Erythroblast (primary cell): ENCODE measurements at places on chromosomes 2 and 18.

GRCh38 chr18:44579028-44579702 lies 101.5 kb upstream of the SETBP1 start:
- peak; percentile 28 for DNase-seq

- DNase-seq = no peak
Observed at GRCh38 chr2:144326825-144327224, 193.1 kb downstream of the ZEB2 start.

GRCh38 chr2:231708773-231709635 lies 679 bp downstream of the PTMA start:
- peak; percentile 88 for DNase-seq

DNA sequence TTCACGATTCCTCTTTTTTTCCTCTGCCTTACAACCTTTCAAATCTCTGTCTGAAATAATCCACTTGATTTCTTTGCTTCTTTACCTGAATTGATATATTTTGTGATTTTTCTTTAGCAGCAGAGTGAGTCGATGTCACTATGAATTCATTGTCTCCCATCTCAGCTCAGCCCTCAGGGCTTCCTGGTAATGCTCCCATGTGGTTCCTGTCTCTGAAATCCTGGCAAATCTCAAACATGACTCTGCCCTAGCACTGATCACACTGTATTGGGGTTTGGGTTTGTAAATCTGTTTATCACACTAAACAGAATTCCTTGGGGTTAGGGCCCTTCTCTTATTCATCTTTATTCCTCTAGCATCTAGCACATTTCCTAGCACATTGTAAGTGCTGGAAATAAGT lies 43.0 kb upstream of the MSTN start:
- no peak for DNase-seq

DNA sequence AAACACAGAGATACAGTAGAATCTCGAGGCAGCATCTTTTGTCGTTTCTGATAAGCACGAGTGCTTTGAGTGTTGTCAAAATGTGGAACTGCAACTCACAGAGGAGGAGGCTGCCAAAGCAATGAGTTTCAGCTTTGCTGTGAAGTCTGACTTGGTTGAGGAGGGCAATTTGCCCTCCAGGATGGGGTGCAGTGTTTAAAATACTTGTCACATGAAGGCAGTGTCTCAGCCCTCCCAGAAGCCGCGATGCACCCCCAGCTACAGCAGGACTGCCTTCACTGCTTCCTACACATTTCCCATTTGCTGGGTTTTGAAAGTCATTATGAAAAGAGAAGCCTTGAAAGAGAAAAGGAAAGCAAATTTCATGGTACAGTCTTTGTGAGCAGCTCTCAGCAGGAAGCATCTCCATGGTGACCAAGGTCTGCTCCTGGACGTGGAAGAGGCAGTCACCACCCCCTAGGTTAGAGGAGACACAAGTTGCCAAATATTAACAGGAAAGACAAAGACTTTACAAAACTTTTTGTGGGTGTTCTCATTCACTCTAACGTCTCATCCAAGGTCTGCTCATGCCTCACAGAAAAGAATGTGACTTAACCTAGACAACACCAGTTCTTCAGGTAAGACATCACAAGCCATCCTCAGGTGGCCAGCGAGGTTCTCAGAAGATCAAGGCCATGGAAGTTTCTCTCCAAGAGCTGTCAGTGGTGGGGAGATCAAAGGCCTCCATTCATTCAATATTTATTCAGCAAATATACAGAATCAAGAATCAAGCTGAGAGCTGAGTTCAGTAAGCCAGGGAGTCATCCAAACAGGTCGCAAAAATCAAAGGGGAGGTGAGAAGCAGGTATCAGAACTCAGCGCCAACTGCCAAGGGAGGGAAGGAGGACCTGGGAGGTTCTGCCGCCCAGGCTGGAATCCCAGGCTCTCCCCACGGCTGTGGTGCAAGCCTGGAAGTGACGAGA lies 476.0 kb downstream of the EIPR1 start:
- no peak for DNase-seq

DNA sequence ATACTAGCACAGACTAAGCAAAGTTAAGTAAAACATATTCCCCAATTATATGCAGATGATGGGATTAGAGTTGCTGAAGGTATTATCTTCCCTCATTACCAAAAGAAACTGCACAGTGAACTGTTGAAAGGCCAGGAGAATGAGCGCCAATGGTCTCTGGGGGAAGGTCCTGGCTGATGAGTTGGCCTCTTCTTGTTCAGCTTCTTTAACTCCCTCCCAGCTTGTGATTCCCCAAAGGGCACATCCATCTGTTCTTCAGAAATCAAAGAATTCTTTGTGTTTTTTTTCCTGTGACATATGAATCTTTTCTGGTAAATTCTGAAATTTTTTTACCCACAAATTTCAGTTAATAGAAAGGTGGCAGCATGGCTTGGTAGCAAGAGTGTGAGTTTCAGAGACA lies 667.6 kb downstream of the CNTNAP5 start:
- DNase-seq = no peak

DNA sequence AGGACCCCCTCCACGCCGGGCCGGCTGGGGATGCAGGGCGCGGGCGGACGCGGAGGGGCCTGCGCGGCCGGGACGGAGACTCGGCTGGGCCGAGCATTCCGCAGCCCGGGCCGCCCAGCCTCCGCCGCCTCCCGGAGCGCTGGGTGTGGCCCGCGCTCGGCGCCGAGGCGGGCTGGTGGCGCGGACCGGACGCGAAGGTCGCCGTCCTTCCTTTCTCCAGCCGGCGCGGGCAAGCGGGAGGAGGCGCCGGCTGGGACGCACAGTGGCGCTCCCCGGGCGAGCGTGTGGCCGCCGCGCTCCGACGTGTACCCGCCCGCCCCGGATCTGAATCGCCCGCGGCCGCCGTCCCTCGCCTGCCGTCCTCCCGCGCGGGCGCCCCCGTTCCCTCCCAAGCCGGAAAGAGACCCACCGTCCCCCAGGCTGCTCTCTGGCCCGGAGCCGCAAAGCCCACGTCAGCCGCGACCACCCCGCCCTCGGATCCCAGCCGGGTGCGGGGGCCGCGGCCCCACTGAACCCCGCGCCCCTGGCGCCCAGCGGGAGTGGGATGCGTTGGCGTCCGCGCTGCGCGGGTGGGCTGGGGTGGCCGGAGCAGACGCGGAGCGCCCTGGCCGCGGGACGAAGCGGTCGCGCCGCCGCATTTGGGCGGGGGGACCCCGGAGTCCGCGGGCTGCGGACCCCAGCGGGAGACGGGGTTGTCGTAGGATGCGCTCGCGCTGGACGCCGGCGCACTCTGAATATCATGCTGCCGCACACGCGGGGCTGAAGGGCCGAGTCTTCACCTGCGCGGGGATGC lies 634 bp downstream of the SPATS2L start:
- peak; percentile 45 for DNase-seq

DNA sequence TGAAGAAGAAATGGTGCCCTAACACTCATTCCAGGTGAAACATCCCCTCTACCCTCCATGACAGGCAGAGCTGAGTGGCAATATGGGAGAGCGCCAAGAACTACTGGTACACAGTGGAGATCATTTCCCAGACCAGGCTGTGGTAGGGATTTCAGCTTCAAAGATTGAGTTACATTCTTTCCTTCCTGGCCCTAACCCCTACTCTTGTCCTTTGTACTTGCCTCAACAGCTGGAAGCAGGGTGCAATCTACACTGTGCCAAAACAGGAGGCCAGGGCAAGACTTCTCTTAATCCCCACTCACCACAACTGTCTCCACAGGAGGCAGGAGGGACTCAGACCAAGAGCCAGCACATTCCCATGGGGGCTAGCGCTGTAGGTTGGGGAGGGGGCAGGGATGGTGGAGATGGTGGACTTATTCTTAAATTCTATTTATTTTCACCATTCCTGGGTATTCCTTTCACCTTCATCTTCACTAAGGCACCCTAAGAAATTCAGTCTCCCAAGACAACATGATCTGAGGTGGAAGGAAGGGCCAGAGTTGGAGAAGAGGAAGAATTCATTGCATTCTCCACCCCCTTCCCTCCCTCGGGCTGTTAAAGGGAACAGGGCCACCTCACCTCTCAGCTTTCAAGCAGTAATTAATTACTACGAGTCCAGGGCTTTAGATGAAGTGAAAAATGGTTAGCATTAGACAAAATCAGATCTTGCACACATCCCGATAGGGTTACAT lies 65.9 kb downstream of the AAK1 start:
- no peak for DNase-seq

GRCh38 chr2:69060938-69061501 lies 48.0 kb downstream of the ANTXR1 start:
- no peak for DNase-seq

- no peak for DNase-seq
Observed at GRCh38 chr2:152582081-152582480, 135.2 kb downstream of the PRPF40A start.

DNA sequence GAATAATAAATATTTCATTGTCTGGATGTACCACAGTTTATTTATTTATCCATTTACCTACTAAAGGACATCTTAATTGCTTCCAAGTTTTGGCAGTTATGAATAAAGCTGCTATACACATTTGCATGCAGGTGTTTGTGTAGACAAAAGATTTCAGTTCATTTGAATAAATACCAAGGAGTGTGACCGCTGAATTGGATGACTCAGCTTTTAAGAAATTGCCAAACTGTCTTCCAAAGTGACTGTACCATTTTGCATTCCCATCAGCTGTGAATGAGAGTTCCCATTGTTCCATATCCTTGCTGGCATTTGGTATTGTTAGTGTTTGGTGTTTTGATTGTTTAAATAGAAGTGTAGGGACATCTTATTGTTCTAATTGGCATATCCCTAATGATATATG lies 36.2 kb upstream of the FMNL2 start:
- DNase-seq = no peak

DNA sequence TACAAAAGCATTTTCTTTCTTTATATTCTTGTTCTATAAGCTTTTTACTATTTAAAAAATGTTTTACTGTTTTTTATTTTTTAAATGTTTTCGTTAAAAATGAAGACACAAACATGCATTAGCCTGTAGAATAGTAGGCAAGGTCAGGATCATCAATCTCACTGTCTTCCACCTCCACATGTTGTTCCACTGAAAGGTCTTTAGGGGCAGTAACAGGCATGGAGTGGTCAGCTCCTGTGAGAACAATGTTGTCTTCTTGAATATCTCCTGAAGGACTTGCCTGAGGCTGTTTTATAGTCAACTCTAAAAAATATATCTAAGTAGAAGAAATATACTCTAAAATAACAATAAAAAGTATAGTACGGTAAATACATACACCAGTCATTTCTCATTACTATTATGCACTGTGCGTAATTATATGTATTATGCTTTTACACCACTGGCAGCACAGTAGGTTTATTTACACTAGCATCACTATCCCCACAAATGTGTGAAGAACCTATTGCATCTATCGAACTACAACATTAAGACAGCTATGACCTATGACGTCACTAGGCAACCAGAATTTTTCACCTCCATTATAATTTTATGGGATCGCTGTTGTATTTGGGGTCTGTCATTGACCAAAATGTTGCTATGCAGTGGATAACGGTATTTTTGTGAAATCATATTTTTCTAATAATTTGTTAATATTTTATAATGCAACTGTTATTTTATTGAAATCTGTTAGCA lies 764.3 kb downstream of the METTL4 start:
- no peak for DNase-seq

DNA sequence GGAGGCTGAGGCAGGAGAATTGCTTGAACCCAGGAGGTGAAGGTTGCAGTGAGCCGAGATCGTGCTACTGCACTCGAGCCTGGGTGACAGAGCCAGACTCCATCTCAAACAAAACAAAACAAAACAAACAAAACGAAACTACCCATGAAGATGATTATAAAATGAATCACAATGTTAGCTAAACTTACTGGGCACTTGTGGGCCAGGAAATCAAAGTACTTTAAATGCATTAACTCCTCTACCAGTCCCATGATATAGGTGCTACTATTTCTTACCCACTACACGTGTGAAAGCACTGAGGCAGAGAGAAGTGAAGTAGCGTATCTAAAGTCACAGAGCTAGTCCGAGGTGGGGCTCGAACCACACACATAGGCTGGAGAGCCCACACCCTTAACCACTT lies 53.6 kb downstream of the POLE4 start:
- DNase-seq = no peak

- no peak for DNase-seq
Observed at GRCh38 chr2:42964439-42965083, 172.2 kb upstream of the HAAO start.

DNA sequence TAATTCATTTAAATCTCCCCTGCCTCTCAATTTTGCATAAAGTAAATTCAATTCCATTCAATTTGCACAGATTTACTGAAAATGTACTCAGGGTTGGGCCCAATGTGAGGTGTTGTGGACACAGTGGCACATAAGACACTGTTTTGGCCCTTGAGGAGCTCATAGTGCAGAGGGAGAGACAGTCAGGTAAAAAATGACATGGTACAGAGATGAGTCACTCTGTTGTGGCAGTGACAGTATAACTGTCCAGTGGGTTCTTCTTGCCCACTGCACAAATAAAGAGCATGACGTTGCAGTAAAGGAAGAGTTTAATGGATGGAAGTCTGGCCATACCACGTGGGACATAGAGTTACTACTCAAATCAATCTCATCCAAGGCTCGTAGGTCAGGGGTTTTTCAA lies 400.3 kb upstream of the TRIB2 start:
- DNase-seq = no peak

DNA sequence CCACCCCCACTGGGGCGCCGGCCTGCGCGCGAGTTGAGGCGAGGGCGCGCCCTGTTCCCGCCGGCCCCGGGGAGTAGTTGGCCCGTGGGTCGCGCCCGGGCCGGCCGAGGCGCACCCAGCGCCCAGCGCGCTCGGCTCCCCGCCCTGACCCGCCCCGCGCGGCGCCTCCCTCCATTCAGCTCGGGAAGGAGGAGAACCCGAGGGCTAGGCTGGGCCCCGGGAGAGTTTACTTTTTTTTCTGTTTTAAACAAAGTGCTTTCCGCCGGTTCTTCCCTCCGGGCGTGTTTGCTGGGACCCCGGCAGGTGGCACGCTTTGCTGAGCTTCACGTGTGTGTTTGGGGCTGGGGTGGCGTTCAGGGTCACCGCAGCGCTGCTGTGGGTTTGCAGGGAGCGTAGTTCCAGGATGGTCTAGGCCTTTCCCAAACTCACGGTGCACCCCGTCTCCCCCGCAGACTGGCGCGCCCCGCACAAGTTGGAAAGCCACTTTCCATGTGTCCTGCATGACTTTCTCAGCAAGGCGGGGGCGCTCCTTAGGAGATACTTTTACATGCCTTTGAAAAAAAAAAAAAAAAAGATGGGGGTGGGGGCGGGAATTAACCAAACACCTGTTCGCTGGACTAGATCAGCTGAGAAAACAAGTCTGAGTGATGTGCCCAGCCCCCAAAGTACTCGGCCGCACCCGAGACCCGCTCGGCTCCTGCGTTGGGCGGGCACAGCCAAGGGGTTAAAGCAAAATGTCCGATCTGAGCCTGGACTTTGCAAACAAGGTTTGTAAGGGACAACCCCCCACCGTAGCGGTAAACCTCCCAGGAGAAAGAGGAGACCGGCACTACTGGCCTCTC lies 825 bp downstream of the ITGA6 start:
- peak; percentile 21 for DNase-seq

- no peak for DNase-seq
Observed at GRCh38 chr2:85522090-85522647, 16.8 kb upstream of the MAT2A start.

DNA sequence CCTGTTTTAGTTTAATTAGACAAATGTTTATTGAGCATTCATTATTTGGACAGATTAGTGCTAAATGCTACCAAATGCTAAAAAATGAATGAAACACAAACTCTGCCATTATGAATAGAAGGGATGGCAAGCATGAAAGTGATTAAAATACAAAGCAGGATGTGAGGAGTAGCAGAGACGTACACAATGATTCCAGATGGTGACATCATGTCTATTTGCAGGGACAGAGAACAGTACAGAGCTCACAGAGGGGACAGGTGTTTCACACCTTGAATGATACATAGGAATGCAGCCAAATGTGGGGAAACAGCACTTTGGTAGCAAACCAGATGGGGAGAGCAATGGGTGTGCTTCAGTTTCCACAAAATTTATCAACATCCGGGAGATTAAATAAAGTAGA lies 76.3 kb downstream of the CD226 start:
- DNase-seq = no peak
